ENCODE measurements at places on chromosomes 4 and X.
A peak's percentile ranks its signal among the peaks of the same experiment; 100 is the strongest.

DNA sequence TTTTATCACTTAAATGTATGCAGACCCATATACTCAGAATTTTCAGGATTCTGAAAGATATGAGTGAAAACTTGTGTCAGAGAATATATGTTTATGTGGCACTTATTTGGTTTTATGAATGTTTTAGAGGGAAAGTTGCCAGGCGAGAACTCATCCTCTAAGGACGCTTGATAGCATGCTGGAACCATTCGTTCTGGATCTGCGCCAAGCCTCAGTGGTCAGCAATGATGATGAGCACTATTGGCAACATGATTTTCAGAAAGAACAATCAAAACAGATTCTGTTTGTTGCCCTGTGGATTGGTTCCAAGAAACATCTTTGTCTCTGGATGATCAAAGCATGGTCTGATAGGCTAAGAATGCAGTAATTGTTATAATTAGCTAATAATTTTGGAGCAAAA, 32.1 kb upstream of the RAPGEF2 start:
- DNase-seq: peak; percentile 74

DNA sequence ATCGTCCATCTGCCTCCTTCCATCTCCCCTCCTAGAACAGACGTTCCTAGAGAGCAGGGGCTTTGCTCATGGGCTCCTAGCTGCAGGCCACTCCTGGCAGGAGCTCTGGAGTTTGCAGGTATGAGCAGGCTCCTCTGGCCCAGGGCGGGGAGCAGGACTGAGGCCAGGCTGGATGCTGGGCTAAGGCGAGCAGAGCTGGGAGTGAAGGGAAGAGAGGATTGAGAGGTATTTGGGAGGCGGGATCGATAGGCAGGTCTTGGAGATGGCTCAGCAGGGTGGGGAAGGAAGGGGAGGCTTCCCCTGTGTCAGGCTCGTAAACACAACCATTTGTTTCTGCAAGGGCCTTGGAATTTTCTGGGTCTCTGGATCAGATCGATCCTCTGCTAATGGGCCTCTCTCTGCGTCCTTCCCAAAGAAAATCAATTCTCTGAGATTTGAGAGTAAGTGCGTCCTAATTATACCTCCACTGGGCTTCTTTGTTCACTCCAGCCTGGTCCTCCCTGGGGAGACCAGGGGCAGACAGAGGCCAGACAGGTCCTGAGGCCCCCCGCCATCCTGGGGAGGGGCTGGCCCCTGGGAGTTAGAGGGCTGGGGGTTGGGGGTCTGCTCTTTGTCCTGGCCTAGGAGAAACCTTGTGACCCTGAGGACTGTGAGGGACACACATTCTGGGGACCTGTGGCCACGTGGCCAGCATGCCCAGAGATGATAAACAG, 94.8 kb upstream of the PSAPL1 start:
- DNase-seq: no peak

DNA sequence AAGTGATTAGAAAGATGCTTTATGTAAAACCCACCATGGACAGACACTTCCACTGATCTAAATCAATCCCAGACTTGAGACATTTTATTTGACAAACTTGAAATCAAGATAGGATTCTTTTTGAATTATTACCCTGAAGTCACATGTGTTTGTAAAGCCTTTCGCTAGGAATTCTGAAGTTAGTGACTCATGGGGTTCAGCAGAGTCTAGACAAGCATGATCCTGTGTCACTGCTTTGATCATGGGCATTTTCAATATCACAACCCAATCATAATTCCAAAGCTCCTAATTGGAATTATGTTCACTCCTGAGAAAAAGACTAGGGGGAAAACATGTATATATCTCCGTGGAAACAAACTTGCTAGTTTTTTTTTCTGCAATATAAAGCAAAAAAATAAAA, 67.5 kb upstream of the BMP3 start:
- DNase-seq: peak; percentile 29

DNA sequence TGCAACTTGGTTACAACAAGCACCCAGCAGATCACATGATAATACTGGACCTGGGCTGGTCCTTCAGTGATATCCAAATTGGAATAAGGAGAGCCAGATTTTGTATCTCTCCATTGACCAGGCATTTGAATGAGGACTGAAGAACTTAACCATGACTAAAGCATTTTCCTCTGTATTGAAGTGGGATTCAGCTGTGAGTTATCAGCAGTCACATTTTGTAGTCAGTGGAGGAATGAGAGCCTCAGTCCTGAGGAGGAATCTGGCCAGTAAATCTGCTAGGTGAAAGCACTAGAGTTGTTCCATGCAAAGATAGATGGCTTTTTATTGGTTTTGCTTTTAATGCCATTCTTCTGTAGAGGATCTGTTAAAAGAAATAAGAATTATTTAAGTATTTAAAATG, 1506.0 kb downstream of the PCDH7 start:
- peak; percentile 56 for DNase-seq

DNA sequence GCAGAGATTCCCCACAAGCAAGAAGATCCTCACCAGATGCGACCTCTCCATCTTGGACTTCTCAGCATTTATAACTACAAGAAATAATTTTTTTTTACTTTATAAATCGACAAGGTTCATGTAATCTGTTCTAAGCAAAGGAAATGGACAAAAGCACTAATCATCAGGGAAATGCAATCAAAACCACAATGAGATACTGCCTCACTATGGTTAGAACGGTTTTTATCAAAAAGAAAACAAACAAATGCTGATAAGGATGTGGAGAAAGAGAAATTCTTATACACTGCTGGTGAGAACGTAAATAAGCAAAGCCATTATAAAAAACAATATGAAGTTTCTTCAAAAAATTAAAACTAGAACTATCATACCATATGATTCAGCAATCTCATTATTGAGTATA, 1382.6 kb downstream of the ARAP2 start:
- no peak for DNase-seq

DNA sequence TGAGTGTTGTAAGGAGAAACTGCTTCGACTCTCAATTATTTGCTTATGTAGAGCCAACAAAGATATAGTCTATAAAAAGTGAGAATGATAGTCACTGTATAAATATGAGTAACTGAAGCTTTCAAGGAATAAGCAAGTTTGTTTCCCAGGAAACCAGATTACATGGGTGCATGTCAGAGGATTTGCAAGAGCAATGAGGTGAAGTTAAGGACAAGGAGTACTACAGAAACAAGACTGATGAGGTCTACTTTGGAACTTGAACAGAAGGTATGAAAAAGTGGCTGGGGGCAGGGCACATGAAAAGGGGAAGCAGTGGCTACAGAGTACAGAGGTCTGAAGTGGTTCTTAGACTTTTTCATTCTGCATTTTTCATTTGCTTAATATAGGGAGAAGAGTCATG, 321.0 kb upstream of the CXXC4 start:
- no peak for DNase-seq

GRCh38 chr4:8793571-8794160, 78.0 kb downstream of the HMX1 start:
- DNase-seq: no peak

DNA sequence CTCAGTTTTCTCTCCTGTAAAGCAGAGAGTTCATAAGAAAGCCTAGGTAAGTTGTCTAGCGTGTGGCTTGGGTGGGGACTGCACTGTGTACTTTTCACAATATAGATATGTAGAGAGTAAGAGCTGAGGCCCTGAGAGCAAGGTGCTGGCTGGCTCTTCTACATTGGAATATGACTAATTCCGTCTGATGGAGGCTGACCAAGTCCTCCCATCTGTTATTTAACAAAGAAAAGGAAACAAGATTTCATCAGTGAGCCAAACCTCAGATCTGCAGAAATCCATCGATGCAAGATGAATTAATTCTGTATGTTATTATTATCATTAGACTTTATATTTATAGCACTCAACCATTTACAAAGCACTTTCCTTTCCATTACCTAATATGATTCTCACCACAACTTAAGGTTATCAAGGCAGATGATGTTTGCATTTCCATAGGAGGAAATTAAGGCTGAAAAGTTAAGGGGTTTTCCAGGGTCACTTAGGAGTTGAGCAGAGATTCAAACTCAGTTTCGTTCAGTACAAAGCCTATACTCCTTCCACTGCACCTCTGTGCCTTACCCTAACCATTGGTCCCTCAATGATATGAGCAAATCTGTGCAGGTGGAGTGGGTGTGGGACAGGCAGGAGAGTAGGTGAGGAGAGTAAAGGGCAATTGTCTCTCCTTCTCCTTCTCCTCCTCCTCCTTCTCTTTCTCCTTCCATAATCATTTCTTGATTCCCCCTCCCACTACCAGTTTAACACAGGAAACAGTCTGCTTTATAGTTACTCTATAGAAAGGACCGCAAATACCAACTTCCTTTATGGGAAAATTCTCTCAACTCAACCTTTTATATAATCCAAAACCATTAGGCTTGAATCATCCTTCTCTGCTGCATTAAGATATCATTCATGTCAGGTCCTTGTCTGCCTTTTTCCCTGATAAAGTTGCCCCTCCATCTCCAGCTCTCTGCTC, 27.6 kb upstream of the SRD5A3 start:
- DNase-seq: no peak

GRCh38 chr4:71571346-71571745, 212.5 kb downstream of the GC start:
- DNase-seq: no peak

DNA sequence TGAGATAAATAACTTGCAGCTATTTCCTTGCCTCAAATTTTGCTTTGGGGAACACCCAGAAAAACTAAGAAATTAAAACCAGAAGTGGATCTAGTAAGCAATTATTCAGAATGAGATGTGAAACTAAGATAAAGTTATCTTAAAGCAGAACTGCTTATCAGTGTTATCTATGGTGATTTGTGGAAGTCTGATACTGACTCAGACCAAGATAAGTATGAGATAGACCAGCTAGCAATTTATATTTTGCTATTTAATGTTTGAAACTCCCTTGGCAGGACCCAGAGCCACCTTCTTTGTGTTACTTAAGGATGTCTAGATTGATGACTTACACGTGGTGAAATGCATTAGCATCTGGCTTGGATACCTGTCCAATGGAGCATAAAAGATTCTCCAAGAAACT, 368.1 kb downstream of the EPHA5 start:
- no peak for DNase-seq

- no peak for DNase-seq
These were observed 8.3 kb upstream of the CLTRN start for GRCh38 chrX:15672881-15673280.

DNA sequence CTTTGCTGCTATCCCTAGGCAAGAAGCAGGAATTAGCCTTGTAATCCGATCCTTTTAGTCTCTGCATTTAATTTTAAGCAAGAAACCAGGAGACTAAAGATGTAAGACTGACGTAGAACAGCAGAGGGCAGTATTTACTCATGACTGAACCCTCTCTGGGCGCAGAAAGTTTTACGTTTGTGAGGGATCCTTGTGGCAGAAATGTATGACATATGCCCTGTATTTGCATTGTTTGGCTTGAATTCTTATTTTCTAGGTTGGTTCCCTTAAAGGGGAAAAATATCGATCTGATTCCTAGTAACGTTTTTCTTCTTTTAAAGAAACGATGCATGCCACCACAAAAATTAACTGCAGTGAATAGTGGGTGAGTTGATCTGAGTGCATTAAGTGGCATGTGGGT, 1.3 kb upstream of the FAT4 start:
- peak; percentile 94 for DNase-seq

DNA sequence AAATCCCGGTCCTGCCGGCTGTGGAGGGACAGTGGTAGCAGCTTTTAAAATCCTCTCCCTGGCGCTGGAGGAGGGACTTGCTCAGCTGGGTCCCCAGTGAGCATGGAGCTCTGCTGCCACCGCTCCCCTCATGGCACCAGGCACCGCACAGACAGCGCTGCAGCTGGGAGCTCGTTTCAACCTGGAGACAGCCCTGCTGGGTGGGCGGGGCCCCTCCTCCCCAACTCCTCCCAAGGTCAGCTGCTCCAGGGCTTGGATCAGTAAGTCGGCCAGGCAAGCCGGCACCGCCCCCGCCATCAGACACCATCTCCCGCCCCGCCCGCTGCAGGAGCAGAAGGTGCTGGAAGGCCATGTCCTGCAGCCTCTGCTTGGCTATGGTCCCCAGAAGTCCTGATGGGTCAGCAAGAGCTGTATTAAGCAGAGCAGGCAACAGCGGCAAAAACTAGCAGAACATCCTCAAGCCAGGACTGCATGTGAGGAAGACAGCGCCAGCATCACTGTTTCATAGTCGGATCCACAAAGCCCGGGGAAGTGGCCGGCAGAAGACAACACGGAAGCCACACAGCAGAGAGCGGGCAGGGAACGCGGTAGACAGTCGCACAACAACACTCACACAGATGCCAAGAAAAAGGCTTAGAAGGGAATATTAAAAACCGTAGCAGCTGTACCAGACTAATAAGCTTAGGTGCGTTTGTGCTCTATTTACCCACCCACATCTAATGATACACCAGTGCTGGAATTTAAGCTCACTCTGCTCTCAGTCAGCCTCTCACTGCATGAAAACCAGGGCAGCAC, 16.2 kb downstream of the ZFYVE28 start:
- DNase-seq: no peak

- peak; percentile 17 for DNase-seq
These were observed 4.1 kb downstream of the CBLL2 start for GRCh38 chrX:22276781-22277180.

DNA sequence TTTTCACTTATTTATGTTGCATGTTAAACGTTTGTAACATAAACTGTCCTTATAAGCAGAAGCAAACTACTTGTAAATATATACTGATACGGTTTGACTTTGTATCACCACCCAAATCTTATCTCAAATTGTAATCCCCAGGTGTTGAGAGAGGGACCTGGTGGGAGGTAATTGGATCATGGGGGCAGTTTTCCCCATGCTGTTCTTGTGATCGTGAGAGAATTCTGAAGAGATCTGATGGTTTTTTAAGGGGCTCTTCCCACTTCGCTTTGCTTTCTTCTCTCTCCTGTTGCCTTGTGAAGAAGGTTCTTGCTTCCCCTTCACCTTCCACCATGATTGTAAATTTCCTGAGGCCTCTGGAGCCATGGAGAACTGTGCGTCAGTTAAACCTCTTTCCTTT, 87.1 kb upstream of the MAPK10 start:
- DNase-seq: no peak

DNA sequence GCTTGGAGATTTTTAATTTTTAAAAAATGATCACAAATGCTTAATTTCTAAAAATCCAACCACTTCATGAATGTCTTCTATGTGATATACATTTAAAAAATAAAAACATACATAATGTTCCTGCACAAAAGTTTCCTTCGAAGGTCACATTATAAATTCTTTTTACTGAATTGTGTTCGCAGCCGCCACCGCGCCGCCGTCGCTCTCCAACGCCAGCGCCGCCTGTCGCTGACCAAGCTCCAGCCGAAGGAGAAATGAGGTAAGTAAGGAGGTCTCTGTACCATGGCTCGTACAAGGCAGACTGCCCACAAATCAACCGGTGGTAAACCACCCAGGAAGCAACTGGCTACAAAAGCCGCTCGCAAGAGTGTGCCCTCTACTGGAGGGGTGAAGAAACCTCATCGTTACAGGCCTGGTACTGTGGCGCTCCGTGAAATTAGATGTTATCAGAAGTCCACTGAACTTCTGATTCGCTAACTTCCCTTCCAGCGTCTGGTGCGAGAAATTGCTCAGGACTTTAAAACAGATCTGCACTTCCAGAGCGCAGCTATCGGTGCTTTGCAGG, 48.8 kb upstream of the NEUROG2 start:
- no peak for DNase-seq

GRCh38 chrX:43974100-43974475, 898 bp upstream of the NDP start:
- DNase-seq: no peak
